Activated CD8-positive, alpha-beta memory T cell treated with anti-CD3 and anti-CD28 coated beads for 48 hours (primary cell): ENCODE measurements at places on chromosomes 4 and X.

GRCh38 chr4:68416591-68416990, 30.7 kb upstream of the TMPRSS11E start:
- DNase-seq: no peak

- DNase-seq: no peak
These were observed 10.9 kb upstream of the PNMA5 start for GRCh38 chrX:153004780-153005179.

DNA sequence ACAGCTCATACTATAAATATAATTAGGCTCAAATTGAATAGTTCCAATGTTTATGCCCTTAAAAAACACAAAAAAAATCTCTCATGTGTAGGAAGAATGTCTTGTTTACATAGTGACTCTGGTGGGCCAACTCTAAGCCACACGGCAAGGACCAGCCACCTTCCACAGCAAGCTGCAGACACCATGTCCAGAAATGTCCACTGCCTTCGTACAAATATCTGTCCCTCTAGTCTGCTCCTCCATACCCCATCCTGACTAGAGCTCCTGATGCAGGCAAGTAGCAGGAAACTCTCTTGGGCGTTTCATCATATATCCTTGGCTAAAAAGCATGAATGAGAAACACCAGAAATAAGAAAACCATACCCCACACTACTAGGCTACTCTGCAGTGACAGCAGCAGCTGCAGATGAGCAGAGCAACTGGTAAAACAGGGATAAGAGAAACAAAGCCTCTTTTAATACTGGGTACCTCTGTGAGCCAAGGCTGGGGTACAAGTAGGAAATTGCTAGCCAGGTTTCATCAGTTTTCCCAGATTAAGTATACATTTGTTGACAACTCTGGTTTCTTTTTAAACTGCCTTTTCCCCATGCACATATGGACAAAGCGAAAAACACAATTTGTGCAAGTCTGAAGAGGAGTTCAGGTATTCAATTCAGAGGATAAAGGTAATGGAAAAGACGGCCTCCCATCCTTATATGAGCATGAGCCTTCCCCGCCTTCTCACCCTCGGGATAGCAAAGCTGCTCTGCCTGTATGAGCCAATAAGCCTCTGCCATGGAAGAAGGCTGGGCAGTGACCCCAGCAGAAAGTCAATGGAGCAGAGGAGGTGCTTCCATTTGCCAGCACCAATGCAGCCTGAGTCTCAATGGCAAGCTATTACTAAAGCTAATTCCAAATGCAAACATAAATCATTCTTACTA, 245.4 kb downstream of the DCLK2 start:
- DNase-seq: no peak

DNA sequence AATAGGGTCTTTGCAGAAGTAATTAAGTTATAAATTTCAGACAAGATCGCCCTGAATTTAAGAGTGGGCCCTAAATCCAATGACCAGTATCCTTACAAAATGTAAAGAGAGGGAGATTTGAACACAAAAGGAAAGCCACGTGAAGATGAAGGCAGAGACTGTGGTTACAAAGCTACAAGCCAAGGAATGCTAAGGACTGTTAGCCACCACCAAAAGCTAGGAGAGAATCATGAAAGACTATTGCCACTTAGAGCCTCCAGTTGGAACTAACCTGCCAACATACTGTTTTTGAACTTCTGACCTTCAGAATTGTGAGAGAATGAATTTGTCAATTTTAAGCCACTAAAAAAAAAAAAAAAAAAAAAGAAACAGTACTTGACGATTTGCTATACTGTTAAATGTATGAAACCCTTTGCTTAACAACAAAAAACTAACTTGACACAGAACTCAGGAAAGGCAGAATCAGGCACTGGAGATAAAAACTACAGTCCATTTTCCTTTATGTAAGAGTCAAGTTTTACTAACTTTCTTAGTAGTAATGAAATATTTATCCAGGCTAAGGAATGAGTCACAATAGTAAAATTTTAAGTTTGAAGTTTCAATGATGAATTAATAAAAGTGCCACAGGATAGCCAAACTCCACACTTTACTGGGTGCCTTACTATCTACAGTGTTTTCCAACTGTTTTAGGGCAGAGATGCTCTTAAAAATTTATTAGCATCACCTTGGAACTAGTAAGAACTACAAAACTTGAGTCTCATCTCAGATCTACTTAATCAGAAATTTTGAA, 25.1 kb downstream of the DHX15 start:
- DNase-seq: no peak

- no peak for DNase-seq
These were observed 38.1 kb upstream of the PDE5A start for GRCh38 chr4:119666653-119667091.

DNA sequence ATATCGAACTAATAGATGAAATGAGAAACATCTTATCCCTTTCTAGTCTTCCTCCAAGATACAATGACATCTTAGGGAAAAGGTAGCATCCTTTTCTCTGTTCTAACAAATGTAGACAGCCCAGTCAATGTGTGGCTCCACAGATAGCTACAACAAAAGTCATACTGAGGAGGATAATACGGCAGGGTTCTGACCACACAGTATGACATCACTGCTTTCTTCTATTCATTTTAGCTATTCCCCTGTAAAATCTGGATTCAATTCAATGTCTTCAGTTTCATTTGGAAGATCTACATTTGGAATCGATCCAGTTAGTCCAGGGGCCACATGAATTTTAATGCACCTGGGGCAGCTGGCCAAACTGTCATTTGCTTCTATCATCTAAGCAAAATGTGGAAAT, 51.4 kb downstream of the ENOX2 start:
- DNase-seq: no peak

DNA sequence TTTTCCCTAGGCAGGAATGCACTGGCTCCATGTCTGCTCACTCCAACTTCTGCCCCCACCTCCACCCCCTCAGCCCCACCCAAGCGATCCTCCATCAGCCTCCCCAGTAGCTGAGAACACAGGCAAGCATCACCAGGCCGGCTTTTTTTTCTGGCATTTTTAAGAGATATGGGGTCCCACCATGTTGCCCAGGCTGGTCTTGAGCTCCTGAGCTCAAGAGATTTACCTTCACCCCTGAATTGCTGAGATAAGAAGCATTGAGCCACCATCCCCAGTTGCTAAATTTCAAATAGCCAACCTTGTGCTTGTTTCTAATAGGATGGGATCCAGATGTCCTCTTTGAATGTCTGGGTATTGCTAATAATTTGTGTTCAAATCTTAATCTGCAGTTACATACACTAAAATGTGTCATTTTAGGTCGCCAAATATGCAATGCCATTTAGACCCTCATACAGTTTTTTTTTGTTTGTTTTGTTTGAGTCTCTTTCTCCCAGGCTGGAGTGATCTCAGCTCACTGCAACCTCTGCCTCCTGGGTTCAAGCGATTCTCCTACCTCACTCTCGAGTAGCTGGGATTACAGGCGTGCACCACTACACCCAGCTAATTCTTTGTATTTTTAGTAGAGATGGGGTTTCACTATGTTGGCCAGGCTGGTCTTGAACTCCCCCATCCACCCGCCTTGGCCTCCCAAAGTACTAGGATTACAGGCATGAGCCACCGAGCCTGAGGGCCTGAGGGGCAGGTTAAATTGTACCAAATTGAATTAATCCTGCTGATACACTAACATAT, 8.8 kb downstream of the LARP7 start:
- no peak for DNase-seq

DNA sequence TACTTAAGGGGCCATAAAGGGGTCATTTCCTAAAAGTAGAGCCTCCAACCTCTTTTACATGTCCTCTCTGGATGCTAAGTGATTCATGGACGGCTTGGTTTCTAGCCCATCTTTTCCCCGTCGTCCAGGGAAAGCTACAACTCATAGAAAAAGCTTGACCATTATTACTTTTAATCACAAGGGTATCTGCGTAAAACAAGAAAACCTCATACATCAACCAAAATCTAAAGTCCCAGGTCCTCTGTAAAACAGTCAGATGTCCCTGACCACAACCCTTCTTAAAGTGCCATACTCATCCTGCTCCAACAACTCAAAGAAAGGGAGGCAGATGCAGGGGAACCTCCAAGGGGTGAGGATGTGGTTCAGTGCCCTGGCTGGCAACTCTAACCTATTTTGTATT, 29.6 kb downstream of the ADGRA3 start:
- DNase-seq: no peak

DNA sequence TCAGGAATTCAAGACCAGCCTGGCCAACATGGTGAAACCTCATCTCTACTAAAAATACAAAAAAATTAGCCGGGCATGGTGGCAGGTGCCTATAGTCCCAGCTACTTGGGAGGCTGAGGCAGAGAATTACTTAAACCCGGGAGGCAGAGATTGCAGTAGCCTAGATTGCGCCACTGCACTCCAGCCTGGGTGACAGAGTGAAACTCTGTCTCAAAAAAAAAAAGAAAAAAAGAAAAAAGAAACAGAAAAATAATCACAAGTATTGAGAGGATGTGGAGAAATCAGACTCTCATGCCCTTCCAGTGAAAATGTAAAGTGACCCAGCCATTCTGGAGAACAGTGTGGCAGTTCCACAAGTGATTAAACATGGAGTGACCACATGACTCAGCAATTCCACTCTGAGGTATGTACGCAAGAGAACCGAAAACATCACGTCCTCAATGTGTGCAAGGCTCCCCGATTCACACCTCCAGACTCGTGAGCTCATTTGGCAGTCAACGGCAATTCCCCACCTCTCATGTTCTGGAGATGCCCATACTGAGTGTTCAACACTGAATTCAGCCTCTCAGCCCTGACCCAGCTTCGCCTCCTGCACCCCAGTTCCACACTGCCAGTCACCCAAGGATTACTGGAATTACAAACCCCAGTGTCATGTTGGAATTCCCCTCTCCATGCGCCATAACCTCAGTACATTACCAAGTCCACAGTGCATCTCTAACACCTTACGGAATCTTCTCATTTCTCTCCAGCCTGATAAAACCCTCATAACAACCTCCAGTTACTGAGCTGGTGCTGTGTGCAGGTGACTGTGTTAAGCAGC, 21.1 kb downstream of the ACOX3 start:
- DNase-seq: peak; percentile 25

DNA sequence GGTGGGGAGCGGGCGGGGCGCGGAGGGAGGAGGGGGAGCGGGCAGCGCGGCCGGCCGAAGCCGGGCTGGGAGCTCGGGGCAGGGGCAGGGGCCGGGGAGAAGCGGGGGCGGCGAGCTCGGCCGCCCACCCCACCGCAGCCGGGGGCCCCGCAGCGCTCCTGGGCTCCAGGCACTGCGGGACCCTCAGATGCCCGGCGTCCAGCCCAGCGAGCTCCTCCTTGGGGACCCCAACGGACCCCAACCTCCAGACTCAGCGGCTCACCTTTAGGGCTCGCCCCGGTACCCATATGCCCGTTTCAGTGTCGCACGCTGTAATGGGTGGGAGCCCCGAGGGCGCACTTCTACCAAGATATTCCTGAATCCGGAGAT, 357 bp upstream of the ADGRG2 start:
- DNase-seq: no peak

- no peak for DNase-seq
These were observed 332.4 kb downstream of the ARHGAP24 start for GRCh38 chr4:85807247-85807950.

GRCh38 chr4:142379277-142380051, 466.6 kb downstream of the INPP4B start:
- DNase-seq: no peak

GRCh38 chr4:37665333-37666320, 20.5 kb downstream of the RELL1 start:
- no peak for DNase-seq

DNA sequence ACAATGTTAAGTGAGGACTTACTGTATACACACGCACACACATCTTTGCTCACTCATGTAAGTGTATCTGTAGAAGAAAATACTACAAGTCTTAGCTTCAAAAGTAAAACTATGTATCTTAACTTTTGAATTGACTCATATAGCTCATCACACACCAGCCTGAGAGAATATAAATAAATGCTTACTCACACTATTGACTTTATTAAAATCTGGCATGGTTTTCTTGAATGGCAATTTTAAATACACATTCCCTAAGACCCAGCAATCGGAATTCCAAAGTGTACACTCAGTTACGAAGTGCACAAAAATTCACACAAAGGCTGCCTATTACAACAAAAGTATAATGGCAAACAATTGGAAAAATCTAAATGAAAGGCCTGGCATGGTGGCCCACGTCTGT, 2.0 kb downstream of the ERCC6L start:
- no peak for DNase-seq

GRCh38 chr4:1792832-1793495, at the start of gene FGFR3:
Gene FGFR3 (plus strand): TSS chr4:1793293. CDS start chr4:1793935, 642 bp downstream.
- no peak for DNase-seq

DNA sequence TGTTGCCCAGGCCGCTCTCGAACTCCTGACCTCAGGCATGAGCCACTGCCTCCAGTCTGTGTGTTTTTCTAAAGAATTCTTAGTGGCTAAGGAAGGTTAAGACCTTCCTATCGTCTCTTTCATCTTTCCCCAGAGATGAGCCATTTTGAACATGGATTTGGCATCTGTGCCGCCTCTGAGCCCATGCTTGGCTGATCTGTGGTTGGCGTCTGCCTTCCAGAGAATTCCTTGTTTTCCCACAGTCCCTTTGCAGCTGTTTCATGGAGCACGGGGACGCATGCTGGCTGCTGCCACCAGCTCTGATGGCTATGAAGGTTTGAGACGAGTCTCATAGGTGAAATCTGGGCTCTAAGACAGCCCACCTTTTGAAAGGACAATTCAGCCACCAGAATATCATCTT, 60.4 kb downstream of the SHROOM2 start:
- DNase-seq: no peak

DNA sequence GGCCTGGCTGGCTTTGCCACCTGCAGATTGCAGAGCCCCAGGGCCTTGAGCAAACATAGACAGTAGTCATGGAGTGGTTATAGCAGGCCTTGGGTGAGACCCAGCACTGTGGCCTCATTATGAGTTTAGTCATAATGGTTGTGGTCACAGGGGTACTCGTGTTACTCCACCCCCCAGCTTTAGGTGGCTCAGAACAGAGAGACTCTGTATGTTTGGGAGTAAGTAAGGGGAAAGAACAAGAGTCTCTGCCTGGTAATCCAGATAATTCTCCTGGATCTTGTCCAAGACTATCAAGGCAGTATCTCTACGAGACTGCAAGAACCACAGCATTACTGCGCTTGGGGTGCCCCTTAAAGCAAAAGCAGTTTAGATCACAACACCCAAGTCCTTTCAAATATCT, 62.3 kb upstream of the SCRG1 start:
- no peak for DNase-seq

DNA sequence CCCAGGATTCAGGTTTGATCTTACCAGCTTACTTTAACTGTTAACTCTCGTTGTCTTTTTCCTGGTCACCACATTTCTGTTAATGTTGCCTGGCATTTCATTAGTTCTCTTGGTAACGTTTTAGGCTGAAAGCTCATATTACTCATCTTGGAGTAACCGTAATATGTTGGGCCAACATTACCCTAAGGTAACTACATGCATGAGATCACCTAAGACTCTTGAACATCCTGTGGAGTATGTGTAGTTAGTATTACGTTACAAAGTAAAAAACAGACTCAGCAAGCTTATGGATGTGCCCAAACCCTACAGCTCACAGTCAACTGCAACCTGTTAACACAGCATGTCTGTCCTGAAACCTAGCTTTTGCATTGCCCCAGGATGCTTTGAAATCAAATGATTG, 203.3 kb upstream of the HS3ST1 start:
- DNase-seq: no peak

GRCh38 chr4:148052448-148052847, 320.6 kb downstream of the ARHGAP10 start:
- DNase-seq: no peak

GRCh38 chr4:158255727-158256324, 45.5 kb downstream of the TMEM144 start:
- DNase-seq: no peak
